ENCODE measurements at places on chromosomes 16 and 17.
A peak's percentile ranks its signal among the peaks of the same experiment; 100 is the strongest.

GRCh38 chr17:75571885-75572215, 15.8 kb upstream of the MYO15B start:
- DNase-seq = no peak

DNA sequence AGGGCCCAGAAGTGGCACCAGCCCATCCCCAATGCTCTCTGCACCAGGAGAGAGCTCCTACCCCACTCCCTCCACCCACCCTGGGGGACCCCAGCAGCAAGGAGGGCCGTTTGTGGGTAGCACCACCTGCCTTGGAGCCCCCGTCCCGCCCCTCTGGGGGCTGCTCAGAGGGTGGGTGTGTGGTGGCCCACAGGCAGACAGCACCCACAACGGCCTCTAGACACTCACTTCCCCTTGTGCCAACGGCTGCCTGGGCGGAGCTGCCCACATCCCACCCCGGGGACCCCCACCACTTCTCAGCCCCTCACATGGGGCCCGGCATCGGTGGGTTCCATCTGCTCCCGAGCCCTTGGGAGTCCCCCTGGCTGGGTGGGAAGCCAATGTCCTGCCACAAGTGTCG, 33.3 kb downstream of the BAHCC1 start:
- no peak for DNase-seq

GRCh38 chr17:6755731-6756184, at the start of gene XAF1:
Gene XAF1, plus strand, starts transcription at chr17:6756046. Its CDS starts 33 bp downstream, at chr17:6756079.
- DNase-seq = peak; percentile 46

GRCh38 chr17:43853546-43853945, 6.6 kb downstream of the CD300LG start:
- DNase-seq = no peak

GRCh38 chr16:57297856-57298255, 13.4 kb upstream of the PLLP start:
- DNase-seq = peak; percentile 26

GRCh38 chr17:38585056-38585917, 20.5 kb downstream of the SRCIN1 start:
- DNase-seq = no peak

DNA sequence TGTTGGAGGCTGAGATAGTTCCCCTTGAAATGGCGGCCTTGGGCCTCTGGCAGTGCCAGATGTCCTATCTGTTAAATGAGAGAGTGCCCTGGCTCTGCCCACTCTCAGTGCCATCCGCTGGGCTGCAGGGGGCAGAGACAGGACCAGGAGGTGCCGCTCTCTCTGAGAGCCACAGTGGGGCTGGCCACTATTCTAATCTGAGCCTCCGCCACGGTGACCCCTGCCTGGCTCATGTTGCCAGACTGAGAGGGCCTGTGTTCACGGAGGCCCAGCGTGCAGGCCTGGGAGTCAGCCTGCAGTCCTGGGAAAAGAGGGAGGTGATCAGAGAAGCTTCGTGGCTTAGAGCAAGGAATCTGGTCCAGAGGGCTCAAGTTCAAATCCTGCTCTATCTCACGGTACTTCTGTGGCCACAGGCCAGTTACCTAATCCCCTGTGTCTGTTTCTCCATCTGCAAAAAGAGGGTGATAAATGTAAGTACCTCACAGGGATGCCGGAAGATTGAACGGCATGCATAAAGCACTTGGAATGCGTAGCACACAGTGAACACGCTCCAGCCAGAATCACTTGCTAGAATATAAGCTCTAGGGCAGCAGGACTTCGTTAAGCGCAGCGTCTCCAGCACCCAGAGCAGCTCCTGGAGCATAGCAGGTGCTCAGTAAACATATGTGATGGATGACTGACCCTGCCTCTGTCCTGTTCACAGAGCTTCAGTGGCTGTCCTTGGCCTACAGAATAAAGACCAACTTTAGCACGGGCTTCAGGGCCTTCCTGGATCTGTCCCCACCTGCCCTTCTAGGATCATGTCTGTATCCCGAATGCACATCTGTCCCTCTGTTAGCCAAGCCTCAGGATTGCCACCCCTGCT, 6.3 kb downstream of the ATP2A3 start:
- DNase-seq = no peak

DNA sequence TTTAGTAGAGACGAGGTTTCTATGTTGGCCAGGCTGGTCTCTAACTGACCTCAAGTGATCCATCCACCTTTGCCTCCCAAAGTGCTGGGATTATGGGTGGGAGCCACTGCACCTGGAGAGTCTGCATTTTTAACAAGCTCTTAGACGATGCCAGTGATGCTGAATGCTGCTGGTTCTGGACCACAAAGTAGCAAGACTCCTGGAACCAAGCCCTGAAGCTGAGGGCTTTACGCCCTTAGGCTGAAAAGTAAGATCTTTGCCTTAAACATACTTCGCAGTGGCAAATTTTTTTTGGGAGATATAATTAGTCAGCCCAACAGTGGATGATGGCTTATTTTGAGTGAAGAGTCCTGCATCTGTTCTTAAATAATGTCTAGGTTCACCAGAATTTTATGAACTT, 14.0 kb downstream of the METTL9 start:
- DNase-seq = no peak

GRCh38 chr17:81586096-81586495, 33.9 kb upstream of the FAAP100 start:
- no peak for DNase-seq

GRCh38 chr17:70622368-70623260, 453.3 kb downstream of the KCNJ2 start:
- DNase-seq = no peak

DNA sequence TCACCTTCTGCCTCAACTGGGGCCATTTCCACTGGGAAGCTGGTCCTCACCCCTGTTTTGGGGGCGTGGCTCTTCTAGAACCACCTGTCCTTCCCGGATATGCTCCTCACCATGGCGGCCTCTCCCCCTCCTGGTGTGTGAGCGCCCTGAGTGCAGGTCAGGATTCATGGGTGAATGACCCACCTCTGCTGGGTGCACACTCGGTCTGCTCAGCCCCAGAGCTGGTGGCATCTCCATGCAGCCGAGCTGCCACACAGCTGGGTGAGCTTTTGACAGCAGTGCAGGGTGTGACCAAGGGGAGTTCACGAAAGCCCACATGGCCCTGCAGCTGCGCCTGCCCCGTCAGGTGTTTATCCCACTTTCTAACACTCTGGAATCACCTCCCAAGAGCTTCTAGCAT, 27.3 kb downstream of the GRIN2C start:
- DNase-seq = no peak

DNA sequence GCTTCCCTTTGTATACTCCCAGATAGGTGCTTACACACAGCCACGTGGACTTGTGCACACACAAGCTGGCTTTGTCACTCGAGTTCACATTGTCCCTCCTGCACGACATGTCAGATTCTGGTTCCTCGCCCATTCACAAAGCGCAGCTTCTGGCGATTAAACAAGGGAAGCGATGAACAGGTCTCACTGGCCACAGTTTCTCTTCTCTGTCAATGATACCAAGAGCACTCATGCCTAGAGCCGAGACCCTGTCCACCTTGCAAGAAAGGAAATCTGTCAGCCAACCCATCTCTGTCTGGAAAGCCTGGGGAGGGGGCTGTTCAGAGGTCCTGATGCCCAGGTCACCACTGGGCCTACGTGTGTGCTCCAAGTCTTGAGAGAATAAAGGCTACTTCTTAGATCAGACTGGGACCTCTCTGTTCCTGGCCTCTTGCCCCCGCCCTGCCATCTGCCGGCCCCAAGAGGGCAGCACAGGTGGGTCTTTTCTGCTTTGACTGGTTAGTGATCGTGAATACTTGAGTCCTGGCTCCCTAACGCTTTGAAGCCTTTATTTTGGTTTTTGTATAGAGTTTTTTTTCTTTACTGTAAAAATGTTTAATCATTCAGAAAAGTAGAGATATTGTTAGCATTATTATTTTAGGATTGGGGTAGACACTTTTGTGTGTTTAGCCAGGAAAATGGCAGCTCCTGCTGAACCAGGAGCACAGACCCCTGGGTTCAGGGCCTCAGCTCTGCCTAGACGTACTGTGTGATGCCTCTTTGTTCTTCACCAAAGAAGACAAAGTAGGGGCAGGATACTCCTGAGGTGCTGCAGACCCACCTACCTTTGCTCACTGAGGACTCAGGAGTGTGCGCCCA, 104.7 kb downstream of the MRM1 start:
- DNase-seq = peak; percentile 26

DNA sequence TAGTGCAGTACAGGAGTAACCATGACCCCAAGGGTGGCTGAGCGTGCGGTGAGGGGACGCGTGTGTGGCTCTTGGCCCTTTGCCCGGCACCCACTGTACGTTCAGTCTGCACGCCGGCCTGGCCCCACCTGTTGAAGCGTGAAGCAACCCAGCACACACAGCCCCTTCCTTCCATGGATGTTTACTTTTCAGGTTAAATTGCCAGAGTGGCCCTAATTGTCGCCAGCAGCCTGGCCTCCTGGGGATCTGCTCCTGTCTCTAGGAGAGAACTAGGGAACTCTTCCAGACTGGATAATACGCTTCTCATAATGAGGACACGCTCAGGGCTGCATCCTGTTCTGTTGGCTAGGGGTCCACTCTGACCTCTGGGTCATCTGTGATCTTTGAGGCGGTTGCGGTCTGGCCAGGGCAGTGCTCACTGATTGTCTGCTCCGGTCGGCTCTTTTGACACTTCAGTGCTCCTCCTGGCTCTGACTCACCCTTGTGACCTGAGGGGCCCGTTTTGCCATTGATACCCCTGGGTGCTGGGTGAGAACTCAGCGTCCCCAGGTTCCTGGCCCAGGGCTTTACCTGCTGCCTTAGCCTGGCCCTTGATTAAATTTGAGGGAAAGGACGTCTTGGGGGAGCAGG, 27.7 kb downstream of the TPSG1 start:
- DNase-seq = no peak

DNA sequence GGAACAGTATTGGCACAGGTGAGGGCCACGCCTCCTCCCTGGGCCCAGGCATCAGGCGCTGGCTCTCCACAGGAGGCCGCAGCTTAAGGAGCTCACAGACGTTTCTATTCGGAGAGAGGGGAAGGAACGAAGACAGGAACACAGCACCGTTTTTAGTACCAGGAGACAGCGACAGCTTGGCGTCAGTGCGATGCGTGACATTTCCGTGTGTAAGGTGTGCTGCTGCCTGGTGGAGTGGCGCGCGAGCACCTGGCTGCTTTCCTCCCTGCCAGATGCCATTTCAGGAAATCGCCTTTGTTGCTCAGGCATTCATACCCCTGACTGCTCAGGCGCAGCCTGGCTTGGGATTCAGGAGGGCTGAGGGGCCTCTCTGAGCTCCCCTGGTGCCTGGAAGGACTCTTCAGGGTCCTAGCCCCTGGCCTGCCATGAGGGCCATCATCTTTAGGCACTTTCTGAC, 367.5 kb downstream of the CPPED1 start:
- DNase-seq = no peak

- no peak for DNase-seq
Measured at GRCh38 chr16:13919330-13919682, 648 bp upstream of the ERCC4 start.

- DNase-seq = no peak
Measured at GRCh38 chr17:61834610-61835009, 28.7 kb downstream of the BRIP1 start.

DNA sequence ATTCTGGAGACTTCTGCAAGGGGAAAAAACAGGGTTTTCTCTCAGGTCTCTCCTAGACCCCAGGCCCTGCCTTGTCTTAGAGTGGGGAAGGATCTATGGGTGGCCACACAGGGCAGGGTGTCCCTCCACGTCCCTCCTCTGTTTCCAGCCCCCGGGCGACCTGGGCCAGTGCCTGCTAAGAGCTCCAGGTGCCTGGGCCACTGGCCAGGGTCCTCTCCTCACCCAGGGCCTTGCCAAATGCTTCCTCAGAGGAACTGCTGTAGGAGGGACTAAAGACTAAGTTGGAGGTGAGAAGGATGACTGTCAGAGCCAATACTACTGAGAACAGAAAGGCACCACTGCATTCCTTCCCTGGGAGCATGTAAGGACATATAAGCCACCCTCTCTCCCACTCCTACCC, 11.4 kb downstream of the NOS2 start:
- no peak for DNase-seq

DNA sequence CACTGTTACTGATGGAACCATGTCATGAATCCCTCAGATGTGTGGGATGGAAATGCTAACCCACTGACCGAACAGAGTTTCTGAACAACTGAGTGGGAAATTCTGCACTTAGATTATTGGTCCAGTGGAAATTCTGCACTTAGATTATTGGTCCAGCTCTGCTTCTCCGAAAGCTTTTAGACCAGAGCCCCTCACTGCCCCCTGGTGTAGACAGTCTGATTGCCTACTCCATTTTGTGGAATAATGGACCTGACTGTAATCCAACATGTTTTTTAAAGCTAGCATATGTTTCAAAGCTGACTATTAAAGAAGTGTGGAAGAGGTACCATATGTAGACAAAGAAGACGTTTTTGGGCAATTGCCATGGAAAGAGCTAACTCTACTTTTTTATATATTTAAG, 50.3 kb upstream of the TBX2 start:
- no peak for DNase-seq

- peak; percentile 78 for DNase-seq
Measured at GRCh38 chr16:4288148-4288921, 15.5 kb upstream of the TFAP4 start.

DNA sequence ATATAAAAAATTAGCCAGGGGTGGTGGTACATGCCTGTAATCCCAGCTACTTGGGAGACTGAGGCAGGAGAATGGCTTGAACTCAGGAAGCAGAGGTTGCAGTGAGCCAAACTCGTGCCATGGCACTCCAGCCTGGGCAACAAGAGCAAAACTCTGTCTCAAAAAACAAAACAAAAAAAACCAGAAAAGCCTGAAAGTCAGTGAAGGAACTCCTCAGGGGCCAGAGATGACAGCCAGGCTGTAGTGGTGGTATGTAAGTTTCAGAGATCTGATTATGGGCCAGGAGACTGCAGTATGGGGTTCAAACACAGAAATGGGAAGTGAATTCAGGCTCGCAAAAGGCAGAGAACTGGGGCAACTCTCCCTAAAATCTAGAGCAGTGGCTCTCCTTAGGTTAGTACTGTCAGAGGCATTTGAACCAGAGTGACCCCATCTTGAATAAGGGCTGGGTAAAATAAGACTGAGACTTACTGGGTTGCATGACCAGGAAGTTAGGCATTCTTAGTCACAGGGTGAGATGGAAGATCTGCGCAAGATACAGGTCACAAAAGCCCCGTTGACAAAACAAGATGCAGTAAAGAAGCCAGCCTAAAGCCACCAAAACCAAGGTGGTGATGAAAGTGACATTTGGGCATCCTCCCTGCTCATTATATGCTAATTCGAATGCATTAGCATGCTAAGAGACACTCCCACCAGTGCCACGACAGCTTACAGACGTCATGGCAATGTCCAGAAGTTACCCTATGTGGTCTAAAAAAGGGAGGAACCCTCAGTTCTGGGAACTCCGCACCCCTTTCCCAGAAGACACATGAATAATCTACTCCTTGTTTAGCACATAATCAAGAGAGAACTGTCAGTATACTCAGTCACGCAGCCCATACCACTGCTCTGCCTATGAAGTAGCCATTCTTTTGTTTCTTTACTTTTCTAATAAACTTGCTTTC, 120.2 kb upstream of the XYLT1 start:
- DNase-seq = peak; percentile 26
